ENCODE measurements at places on chromosomes 7 and 10.
A peak's percentile ranks its signal among the peaks of the same experiment; 100 is the strongest.

- no peak for DNase-seq
Observed at GRCh38 chr10:31413325-31413724, 94.3 kb downstream of the ZEB1 start.

DNA sequence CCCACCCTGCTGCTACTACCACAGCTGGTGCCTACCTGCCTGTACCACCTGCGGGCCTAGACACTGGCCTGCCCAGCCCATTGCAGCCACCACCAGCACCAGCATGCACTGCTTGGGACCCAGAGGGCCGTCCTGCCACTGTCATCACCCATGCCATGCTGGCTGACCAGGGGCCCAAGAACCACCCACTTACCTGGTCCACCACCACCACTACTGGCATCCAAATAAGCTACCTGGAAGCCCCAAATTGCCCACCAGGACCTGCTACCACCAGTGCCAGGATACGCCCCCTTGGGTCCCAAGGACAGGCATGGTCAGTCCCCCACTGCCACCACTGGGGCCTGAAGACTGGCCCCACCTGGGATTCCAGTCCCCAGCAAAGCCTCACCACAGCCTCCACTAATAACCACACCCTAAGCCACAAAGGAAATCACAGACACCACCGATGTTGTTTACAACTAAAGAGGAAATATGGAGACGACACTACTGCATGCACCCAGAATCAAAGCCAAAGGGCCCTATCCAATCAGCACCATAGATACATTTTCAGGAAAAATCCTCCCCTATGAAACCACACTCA is 70.5 kb upstream of the DIP2C start:
- DNase-seq = no peak

- no peak for DNase-seq
Observed at GRCh38 chr7:102836191-102836919, 76.4 kb upstream of the LRRC17 start.

DNA sequence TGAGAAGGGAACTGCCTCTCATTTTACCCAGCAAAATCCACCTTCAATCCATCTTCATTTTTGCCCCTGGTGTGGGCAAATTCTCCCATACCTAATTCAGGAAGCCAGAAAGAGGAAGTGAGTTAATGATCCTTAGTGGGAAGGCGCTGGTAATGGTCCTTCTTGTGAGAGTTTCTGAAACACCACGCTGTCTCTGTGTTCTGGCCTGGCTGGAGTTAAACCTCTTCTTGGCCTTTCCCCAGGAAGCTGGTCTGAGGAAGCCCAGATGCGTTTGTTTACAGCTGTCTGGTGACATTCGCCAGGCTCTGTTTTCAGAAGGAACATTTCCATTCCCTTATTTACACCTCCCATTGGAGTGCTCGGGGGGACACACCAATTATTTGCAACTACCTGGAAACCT is 24.3 kb downstream of the HTRA1 start:
- no peak for DNase-seq

DNA sequence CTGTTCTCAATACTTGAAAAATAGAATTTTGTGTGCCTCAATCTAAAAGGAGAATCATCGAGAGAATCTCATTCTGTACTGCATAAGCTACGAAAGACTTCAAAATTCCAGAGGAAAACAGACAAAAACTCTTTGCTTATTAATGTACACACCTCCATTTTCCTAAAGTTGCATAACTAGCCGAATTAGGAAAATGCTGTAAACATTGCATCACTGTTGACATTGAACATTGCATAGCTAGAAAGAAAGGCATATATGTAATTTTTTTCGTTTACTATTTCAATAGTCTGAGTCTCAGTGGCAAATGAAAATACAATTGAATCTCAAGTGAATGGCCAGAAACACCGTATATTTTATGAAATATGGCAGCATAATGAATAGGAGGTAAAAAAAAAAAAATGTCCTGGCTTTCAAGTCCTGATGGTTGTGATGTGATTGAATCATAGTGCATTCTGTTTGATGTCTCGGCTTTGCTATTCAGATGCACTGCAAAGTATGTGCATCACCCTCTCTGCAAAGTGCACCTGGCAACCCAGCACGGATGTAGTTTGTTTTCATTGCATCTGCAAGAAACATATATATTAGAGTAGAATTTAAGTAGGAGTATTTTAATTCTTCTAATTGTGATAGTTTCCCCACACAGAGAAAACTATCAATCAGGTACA is 196.7 kb downstream of the VTI1A start:
- no peak for DNase-seq

DNA sequence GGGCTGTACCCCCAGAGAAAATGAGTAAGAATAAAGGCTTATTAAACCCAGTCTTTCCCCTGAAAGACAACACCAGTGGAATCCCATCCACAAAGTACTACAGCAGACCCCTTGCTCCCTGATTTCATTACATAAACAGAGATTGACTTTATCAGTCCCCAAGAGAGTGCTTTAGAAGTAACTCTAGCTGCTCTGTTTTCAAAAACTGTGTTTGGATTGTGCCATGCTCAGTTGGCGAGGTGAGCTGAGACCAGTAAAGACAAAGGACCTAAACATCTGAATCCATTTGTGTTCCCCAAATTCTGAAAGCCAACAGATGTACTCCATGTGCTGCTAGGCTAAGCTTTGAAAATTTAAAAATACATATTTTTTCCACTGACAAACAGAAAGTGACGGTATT is 127.0 kb downstream of the ATE1 start:
- no peak for DNase-seq

DNA sequence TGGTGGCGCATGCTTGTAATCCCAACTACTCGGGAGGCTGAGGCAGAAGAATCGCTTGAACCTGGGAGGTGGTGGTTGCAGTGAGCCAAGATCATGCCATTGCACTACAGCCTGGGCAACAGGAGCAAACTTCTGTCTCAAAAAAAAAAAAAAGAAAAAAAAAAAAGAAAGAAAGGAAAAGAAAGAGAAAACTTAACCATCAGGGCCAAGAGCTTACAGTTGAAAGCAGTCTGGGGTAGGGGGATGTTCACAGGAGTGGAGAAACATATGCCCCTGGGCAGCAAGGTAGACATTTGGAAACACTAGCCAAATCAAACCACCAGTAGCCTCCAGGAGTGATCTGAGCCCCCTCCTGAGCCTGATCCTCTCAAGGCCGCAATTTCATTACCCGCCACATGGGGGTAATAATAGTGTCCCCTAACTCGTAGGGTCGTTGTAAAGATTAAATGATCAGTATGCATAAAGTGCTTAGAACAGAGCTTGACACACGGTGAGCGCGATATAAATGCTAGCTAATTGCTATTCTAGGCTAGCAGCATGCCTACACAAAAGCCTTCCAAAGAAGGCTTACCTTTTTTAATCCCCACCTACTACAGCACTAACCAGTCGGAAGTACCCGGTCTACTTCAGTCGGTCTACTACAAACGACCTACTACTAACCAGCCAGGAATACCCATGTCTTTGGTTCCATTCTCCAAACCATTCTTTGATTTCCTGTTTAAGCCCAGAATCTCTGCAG is 274.3 kb upstream of the NEBL start:
- DNase-seq = peak; percentile 41
